Subcutaneous adipose tissue (tissue), 4 donors: ENCODE measurements at places on chromosomes 6 and 20. TPM values are rescaled to one million over a fixed set of nuclear protein-coding genes. Genes with fewer than 3 reads are reported as not detected.

The KIF6 gene
- total RNA-seq = under 0.01 TPM

The LHFPL5 gene
- not detected for total RNA-seq

The KHDRBS2 gene
- not detected for total RNA-seq

The PPP1R14C gene
- total RNA-seq = 0.34 TPM

The FKBP1C gene
- total RNA-seq = 0.22 TPM

The RBBP9 gene
- 11.3 TPM for total RNA-seq

The CPXM1 gene
- 9.8 TPM for total RNA-seq

The BMP5 gene
- 2.9 TPM for total RNA-seq

The MICAL1 gene
- total RNA-seq = 25.6 TPM

The TBC1D20 gene
- total RNA-seq = 52.0 TPM

The OLIG3 gene
- total RNA-seq = not detected

The EPPIN gene
- total RNA-seq = not detected

The RNF182 gene
- 0.85 TPM for total RNA-seq

The TCP11 gene
- not detected for total RNA-seq

The FAM120B gene
- 25.0 TPM for total RNA-seq

The BPIFB4 gene
- total RNA-seq = not detected

The SRMS gene
- not detected for total RNA-seq

The SLC22A16 gene
- total RNA-seq = not detected

The TREM2 gene
- 4.0 TPM for total RNA-seq

The KDM1B gene
- total RNA-seq = 14.3 TPM

The DEFB118 gene
- not detected for total RNA-seq

The CST7 gene
- 4.7 TPM for total RNA-seq

The KCNK15 gene
- total RNA-seq = 4.5 TPM

The SMPDL3A gene
- total RNA-seq = 7.2 TPM

The ANKRD66 gene
- not detected for total RNA-seq

The ASXL1 gene
- 77.2 TPM for total RNA-seq

The ZBTB46 gene
- total RNA-seq = 7.3 TPM

The WFDC12 gene
- total RNA-seq = not detected

The ACSS2 gene
- total RNA-seq = 252 TPM

The POPDC3 gene
- 0.68 TPM for total RNA-seq

The OCSTAMP gene
- total RNA-seq = not detected

The MAFB gene
- 74.0 TPM for total RNA-seq

The UCKL1 gene
- total RNA-seq = 24.4 TPM

The NKAPL gene
- total RNA-seq = 1.5 TPM

The CYP24A1 gene
- not detected for total RNA-seq
